ENCODE measurements at places on chromosomes 5 and 9.

DNA sequence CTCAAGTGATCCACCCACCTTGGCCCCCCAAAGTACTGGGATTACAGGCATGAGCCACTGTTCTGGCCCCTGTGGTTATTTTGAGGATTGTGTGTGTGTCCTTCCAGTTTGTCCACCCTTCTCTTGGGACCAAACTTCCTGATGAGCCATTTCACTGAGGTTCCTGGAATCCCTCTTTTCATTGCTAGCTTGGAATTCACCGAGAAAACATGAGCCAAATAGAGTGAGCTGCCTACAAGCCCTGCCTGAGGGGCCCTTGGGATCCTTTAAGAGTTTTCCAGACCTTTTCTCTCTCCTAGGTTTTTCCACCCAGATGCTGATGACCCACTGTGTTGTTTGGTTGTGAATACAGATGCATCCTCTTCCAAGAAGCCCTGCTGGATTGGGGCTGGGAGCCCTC lies 13.2 kb upstream of the KIF12 start:
- no peak for DNase-seq

- DNase-seq, result no peak
These were observed 252.2 kb downstream of the PIK3R1 start for GRCh38 chr5:68467794-68468193.

GRCh38 chr9:12717907-12718306 lies 24.7 kb downstream of the TYRP1 start:
- no peak for DNase-seq

DNA sequence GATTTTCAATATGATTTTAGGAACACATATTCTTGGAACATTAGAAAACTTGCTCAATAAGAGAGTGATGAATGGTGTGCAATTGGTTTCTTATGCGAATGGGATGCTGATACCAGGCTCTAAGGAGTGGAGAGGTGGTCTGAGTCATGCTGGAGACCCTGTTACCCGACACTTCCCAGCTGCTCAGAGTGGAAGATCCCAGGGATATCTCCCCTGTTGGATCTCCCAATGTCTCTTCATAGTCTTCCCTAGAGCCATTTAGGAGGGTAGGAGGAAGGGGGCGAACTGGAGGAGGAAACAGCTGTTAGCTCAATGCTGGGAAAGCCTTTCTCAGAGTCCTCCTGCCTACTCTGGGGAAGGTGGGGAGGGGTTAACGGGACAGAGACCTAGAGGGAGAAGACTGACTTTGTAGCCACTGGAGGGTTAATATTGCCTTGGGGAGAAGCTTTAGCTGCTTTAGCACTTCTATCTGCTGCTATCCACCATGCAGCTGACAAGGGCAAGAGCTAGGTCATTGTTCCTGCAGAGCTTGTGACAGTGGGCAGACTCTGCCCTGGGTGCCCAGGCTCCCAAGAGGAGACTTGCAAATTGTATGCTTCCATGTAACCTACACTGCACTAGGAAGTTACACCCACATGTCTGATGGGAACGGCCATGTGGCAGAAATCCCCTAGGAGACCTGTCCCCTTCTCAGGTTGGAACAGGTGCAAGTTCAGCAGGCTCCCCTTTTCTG lies 301.0 kb downstream of the GADD45G start:
- DNase-seq, result no peak

DNA sequence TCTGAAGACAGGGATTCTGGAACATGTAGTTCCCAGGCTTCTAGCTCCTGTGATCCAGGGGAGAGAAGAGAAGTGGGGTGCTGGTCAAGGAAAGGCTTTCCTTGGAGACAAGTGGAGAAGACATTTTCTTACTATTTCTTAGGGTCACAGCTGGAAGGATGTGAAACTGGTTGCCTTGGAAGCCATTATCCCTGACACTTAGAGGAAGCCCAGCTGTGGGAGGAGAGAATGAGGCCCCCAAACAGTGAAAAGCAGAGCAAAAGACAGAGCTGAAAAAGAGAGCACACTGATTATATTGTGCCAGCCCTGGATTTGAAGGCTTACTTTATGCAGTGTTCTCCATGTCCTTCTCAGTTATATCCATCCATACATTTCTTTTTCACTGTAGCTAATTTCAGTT lies 17.5 kb upstream of the SHB start:
- DNase-seq, result no peak

DNA sequence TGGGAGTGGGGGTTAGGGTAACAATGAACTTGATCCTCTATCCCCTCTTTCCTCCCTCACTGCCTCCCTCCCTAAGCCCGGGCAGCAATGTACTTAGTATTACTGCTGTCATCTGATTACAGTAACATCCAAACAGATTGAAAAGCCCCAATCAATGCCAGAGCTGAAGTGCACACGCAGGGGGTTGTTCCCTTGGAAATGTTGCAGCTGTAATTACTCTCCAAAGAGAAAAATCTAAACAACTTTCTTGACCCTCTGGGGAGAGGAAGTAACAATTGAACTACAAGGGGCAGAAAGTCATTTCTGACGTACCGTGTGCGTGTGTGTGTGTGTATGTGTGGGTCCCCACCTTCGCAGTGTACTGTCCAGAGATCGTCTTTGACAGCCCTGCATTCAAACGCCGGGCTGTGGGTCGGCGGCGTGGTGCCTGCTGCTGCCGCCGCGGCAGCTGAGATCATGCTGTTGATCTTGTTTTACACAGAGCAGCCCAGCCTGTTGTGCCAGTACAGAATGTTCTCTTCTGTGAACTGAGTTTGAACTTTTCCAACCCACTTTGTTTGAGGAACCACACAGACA lies 66.0 kb upstream of the KLF9 start:
- peak; percentile 57 for DNase-seq

DNA sequence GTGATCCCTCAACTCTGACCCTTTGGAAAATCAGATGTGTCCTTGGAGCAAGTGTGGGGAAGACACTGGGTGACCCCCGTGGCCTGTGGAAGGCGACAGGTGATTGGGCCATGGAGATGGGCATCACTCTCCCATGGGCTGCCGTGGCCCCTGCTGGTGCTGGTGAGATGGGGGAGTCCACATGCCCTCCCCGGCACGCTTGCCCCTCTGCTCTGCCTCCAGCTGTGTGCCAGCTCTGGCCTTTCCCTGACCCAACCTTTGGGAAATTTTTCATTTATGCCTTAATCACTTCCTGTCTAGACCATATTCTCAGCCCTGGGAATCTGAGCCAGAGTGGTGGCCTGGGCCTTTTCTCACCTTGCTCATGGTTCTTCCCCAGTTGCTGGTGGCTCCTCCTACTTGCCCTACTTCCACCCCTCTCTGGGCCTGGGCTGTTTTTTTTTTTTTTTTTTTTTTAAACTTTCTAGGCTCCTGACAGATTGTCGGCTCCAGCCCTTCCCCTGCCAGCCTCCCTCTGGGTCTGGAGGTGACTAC lies 56.6 kb downstream of the RGS3 start:
- DNase-seq, result no peak

DNA sequence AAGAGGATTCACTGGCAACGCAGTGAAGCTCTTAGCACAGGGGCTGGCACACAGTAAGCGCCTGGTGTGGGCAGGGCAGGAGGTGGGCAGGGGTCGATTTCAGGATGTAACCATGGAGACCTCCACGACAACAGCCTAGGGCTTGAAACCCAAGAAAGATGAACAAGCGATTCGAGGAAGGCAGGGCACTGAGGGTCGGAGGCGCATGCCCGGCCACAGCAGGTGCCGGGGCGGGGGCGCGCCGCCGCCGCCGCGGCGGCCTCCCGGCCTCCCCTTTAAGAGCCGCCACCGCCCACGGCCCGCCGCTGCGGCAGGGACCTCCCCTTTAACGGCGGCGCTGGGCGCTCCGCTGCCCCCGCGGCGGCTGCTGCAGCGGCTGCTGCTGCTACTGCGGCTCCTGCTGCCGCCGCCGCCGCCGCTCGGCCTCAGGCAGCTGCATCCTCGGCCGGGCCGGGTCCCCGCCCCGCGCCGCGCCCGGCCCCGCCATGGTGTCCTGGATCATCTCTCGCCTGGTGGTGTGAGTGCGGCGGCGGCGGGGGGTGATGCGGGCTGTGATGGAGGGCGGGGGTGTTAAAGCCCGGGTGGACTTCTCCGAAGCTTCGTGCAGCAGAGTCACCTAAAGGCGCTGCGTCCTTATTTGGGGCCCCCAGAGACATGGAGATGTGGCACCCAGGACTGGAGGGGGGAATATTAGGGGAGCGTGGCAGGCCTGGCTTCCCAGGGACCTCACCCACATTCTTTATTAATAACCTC lies at the start of gene REEP2:
TSS of gene REEP2 (plus strand) at position 334 of the 753 bp plus-strand sequence. CDS start at position 486, 152 bp downstream.
- DNase-seq, result peak; percentile 37

GRCh38 chr5:79346420-79346824 lies 110.5 kb downstream of the JMY start:
- DNase-seq, result no peak

GRCh38 chr5:129541648-129542251 lies 81.7 kb downstream of the ADAMTS19 start:
- DNase-seq, result no peak

GRCh38 chr9:3856592-3856991 lies 330.8 kb upstream of the RFX3 start:
- no peak for DNase-seq

DNA sequence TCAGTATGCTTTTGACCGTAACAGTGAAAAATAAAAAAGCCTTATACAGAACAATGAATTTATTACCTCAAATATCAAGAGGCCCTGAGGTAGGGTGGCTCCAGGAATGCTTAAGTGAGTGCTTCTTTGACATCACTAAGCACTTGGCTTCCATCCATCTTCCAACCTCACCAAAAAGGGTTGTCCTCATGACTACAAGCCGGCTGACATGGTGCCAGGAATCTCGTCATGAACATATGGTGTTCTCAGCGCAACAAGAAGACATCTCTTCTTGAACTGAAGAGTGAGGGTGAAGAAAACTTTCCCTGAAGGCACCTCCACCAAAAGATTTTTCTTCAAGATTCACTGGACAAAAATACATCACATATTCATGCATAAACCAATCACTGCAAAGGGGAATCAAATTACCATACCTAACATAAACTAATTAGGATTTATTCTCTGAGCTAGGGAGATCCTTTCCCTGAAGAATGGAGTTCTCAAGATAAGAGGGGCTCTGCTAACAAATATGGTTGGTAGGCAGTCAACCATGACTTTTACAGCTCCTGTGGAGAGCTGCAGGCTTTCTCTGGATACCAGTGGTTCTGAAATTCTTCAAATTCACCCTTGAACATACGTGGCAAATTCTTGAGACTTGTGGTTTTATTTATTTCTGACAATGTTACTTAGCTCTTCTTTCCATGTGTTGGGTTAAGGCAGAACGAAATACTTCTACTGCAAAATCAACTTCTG lies 49.5 kb downstream of the AGXT2 start:
- peak; percentile 3 for DNase-seq
